Sigmoid colon (tissue), 7 donors: ENCODE measurements at places on chromosomes 1 and 21. TPM values are rescaled to one million over a fixed set of nuclear protein-coding genes. Genes with fewer than 3 reads are reported as not detected.

DNA sequence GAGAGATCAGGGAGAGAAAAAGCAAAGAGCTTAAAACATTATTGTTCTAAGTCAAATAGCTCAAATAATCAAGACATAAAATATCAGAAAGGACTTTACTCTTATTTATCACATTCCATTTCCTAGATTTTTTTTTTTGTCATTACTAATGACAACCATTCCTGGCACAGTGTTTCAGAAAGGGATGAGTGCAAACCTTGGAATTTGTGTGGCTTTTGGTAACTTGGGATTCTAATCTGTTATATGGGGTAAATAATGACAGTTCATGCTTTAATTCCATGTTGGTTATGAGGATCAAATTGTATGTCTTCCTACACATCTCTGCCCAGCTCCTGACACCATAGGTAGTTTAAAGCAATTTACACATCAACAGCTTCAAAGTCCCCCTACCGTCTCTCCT is 358.4 kb upstream of the ADGRL4 start:
- no peak overlapping the region for H3K4me3 ChIP-seq
- DNase-seq = no peak
- no peaks in the 10 kb centered on the region for H3K27me3 ChIP-seq
- H3K36me3 ChIP-seq = no peaks in the 10 kb centered on the region

- H3K4me1 ChIP-seq = no peaks in the 10 kb centered on the region
- no peak for DNase-seq
- no peak overlapping the region for H3K27ac ChIP-seq
Measured at GRCh38 chr1:239242404-239242803, 144.0 kb upstream of the CHRM3 start.

GRCh38 chr1:153629971-153630370 is 1.7 kb downstream of the S100A1 start:
- DNase-seq = no peak
- H3K4me3 ChIP-seq = no peak overlapping the region
- no peaks in the 10 kb centered on the region for H3K36me3 ChIP-seq
- H3K27ac ChIP-seq = no peak overlapping the region

DNA sequence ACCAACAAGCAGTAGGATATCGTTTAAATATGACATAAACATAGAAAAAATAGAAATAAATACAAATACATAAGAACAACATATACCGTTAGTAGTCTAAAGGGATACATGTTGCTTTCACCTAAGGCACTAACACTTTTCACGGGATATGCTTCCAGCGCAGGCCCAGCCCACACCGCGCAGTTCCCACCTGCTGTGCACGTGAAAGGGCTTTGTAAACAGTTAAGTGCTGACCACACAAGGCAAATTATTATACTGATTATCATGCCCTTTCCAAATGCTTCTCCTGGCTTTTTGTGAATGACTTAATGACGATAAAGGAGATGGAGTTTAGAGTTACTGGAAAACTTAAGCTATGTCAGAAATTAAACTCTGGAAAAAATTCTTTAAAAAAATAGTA is 11.3 kb upstream of the IL22RA1 start:
- DNase-seq = no peak
- no peak overlapping the region for H3K4me3 ChIP-seq
- H3K27ac ChIP-seq = no peak overlapping the region
- H3K36me3 ChIP-seq = no peaks in the 10 kb centered on the region
- peaks cover 3% of the 10 kb centered on the region for H3K27me3 ChIP-seq
- peaks cover 6% of the 10 kb centered on the region for H3K4me1 ChIP-seq

Gene OR2AK2
- total RNA-seq = not detected

- DNase-seq = no peak
- no peak overlapping the region for H3K4me3 ChIP-seq
- H3K27ac ChIP-seq = no peak overlapping the region
- no peaks in the 10 kb centered on the region for H3K4me1 ChIP-seq
Measured at GRCh38 chr1:166062421-166063070, 104.3 kb downstream of the FAM78B start.

Gene TINAGL1
- 134 TPM for total RNA-seq
